ENCODE measurements at places on chromosomes 11 and 22.

DNA sequence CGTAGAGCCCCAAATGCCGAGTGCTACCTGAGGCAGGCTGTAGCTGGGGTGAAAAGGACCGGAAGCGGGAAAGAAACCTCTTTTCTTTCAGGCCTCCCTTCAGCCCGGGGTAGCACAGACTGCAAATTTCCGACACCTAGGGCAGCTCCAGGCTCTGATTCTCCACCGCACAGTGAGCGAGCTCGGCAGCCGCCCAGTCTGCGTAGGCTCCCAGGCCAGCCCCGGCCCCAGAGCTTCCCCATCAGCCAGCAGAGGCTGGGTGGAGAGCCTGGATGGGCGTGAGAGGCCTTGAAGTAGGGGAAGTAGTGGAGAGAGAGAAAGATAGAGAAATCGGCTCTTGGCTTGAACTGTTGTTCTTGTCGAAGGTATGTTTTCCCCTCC is 9.3 kb upstream of the PAX6 start:
- peak; percentile 22 for DNase-seq

DNA sequence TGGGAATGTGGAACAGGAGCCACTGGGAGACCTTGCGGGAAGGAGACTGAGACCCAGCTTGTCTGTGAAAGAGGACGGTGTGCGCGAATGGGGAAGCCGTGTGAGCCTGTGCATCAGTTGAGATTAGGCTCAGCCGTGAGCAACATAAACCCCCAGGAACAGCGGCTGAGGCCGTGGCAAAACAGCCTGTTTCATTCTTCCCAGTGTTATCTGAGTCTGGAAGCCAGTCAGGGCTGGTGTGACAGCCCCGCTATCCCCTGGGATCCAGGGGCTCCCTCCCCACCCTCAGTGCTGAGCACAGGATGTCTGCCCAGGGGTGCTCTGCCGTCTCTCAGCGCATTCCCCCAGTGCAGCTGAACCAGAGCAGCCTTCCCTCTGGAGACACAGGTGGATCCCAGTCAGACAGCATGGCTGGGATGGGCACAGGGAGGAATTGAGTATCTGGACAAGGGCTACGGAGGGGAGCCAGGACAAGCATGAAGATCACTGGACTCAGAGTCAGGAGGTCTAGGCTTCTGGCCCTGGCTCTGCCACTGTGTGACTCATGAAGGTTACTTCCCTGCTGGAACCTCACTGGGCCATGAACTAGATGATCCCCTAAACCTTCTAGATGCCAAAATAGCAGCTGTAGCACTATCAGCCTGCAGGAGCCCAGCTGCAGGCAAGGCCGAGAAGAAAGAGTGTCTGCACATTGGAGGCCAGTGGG is 8.6 kb downstream of the OAF start:
- DNase-seq: no peak

DNA sequence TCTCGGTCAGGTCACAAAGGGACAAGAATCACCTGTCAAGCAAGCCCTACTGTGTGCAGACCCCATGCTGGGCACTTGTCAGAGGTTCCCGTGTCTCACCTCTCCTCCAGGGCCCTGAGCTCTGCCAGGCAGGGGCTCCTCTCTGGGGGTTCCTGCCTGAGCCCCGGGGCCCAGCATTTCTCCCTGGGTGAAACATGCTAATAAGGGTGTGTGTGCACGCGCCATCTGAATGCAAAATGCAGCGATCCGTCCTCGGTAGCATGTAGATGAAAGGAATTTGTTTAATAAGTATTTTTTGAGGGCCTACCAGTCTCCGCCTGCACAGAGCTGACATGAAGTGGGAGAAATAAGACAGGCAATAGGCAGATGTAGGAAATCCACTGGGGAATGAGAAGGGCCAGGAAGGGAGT is 5.8 kb downstream of the ELFN2 start:
- no peak for DNase-seq

- DNase-seq: no peak
These were observed 150.7 kb downstream of the PKNOX2 start for GRCh38 chr11:125315079-125315740.

DNA sequence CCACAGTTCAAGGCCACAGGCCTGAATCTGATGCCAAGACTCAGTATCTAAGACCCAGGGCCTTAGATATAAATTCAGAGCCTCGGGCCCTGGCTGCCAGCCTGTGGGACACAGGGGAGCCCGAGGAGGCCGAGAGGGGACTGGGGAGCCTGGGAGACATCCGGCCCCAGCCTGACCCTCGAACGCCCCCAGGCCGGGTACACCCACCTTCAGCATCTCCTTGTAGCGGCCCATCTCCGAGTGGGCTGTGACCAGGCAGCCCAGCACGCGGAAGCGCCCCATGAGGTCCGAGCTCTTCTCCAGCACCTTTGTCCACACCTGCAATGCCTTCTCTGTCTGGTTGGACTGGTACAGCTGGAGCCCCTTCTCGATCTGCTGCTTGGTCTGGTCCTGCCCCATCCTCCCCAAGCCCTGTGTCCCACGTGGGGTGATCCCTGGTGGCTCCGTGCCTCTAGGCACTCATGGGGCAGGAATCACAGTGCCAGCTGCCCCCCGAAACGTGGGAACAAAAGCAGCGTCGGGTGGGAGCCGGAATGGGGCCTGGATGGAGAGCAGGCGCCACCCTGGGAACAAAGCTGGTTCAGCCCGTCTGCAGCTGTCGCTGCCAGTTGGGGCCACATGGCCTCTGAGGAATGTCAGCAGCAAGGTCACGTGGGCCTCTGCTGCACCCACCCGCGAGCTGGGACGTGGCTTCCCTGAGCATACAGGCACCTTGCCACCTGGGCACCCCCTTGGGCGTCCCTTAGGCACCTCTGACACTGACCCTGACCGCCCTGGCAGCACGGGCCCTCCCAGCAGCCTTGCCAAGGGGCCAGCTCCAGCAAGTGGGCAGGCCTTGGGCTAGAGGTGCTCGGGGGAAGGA is at the start of gene RAPSN:
TSS of gene RAPSN (minus strand) at position 571 of the 862 bp plus-strand sequence. CDS start at position 399, 172 bp downstream.
- no peak for DNase-seq

DNA sequence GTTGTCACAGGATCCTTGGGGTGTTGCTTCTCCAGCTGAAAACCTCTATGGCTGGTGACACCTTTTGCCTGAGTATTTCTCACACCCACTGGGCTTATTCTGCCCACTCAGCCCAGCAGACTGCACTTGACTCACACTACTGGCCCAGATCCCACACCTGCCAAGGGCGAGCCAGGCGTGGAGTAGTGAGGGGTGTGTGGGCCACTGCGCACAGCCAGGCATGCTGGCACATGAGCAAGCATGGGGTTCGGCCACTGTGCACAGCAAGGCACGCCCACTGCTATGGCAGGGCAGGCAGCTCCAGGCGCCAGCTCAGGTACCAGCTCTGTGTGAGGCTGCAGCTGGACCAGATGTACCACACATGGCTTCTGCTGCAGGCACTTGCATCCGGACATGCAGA is 116.5 kb upstream of the MTNR1B start:
- DNase-seq: no peak

- DNase-seq: no peak
These were observed 63.1 kb upstream of the TTC12 start for GRCh38 chr11:113251281-113251680.

- DNase-seq: peak; percentile 88
These were observed at the start of gene SH3BP1 for GRCh38 chr22:37639070-37639760. Gene SH3BP1, plus strand, starts transcription at chr22:37639669. Its CDS starts 119 bp downstream, at chr22:37639788.

GRCh38 chr22:36299911-36300310 is 47.0 kb downstream of the APOL1 start:
- no peak for DNase-seq

- no peak for DNase-seq
These were observed 710.6 kb upstream of the CCDC179 start for GRCh38 chr11:23570828-23571227.

GRCh38 chr11:65204646-65205601 is 23.2 kb downstream of the CAPN1 start:
- DNase-seq: peak; percentile 82

GRCh38 chr11:120229451-120230424 is 10.2 kb upstream of the POU2F3 start:
- DNase-seq: no peak

DNA sequence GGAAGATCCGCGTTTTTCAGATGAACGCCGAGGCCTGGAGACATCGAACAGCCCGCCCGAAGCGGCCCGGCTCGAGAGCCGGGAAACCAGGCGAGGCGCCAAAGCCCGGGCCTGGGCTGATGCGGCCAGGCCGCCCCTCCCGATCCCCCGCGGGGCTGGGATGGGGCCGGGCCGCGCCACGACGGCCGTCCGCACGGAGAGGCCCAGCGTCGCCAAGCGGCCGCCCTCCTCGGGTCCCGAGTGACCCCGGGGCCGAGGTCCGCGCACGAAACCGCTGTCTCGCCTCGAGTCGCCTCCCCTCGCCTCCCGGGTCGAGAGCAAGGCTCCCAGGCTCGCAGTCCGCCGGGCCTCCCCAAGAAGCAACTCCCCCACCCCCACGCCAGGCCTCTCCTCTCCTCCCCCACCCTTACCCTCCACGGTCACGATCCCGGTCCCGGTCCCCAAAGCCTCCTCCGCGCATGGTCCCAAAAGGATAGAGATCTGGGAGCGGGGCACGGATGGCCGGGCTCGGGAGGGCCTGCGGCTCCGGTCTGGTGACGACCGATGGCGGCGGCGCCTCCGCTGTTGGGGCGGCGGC is 482 bp downstream of the DDX17 start:
- peak; percentile 76 for DNase-seq

- DNase-seq: no peak
These were observed 537.1 kb downstream of the INSC start for GRCh38 chr11:15651816-15652215.

- DNase-seq: no peak
These were observed 452.1 kb downstream of the NTM start for GRCh38 chr11:131822506-131822905.

- DNase-seq: peak; percentile 82
These were observed 22.7 kb downstream of the YPEL1 start for GRCh38 chr22:21712751-21713427.

DNA sequence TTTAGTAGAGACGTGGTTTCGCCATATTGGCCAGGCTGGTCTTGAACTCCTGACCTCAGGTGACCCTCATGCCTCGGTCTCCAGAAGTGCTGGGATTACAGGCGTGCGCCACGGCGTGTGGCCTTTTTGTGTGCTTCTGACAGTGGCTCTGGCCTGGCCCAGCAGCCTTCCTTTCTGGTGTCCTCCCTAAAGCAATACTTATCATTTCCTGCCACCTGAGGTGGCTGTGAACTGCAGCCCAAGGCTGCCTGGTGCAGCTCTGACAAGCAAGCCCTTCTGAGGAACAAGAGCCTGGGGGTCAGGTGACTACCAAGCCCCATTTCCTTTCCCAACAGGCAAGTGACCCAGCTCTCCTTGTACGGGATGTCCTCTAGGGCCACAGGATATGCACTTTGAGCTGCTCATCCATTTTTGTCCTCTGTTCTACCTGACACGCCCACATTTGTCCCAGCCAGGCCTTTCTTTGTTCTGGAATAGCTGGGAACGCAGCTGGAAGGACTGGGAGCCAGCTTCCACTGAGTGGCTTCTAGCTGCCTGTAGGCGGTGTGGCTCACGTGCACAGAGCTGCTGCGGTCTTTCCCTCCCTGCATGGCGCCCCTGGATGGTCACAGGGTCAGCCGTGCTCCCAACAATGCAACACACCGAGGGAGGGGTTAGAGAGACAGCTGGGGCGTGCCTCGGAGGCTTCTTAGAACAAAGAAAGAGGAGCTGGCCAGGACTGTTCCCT is 12.3 kb upstream of the BID start:
- DNase-seq: no peak

GRCh38 chr22:41498303-41498835 is 29.5 kb downstream of the ACO2 start:
- DNase-seq: no peak

DNA sequence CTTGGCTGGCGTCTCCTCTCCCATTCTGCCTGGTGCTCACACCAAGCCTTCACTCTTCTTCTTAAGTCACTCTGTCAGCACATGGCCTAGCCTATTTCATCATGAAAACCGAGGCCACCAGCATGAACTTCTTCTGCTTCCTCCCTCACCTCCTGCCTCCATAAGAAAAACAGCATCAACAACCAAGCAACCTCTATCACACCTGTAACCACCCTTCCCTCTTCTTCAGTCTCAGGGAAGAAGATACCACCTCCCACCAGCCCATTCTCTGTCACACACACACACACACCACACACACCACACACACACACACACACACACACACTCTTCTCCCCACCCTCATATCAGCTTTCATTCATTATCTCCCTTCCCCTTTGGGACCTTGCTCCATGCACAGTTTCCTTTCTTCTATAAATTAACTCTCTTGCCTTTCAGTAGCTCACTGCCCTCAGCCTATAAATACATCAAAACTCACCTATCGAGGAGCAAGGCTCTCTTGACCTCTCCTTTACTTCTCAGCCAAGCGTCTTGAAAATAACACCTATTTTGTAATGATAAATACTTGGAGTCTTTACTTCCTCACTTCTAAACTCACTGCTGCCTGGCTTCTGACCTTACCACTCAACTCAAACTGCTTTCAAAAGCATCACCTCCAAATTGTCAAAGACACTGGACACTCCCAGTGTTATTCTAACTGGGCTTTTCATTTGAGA is 36.6 kb downstream of the SC5D start:
- no peak for DNase-seq

GRCh38 chr22:26685601-26686000 is 28.2 kb downstream of the MIAT start:
- DNase-seq: no peak

- no peak for DNase-seq
These were observed 34.0 kb downstream of the IGLL5 start for GRCh38 chr22:22921575-22921974.

- no peak for DNase-seq
These were observed 7.2 kb downstream of the FRMD8 start for GRCh38 chr11:65393513-65394079.
